Activated T-cell treated with anti-CD3 and anti-CD28 coated beads, Interleukin-2, amount 50 U/mL, for 24 hours (primary cell): ENCODE measurements at places on chromosomes 7 and 10.

DNA sequence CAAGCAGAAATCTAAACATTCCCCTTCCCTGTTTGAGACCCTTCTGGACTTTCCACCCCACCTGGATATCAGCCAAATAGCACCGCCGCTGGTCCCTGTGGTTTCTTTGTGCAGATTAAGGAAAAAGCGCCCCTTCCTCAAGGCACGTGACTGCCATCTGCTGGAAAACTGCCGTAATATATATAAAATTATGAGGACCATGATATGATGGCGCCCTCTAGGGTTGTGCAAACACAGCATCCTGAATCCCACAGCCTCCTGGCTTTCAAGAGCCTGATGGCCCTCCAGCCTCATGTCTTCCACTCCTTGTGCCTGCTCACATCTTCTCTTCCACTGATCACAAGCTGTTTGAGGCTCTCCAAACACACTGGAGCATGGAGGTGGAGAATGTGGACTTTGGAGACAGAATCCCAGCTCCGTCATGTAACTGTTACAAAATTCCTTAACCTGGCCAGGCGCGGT lies 121.3 kb downstream of the MYL10 start:
- H3K27ac ChIP-seq: no peak overlapping the region
- H3K4me1 ChIP-seq: peaks cover 5% of the 10 kb centered on the region
- no peaks in the 10 kb centered on the region for H3K36me3 ChIP-seq
- DNase-seq: peak; percentile 36
- H3K4me3 ChIP-seq: no peak overlapping the region

DNA sequence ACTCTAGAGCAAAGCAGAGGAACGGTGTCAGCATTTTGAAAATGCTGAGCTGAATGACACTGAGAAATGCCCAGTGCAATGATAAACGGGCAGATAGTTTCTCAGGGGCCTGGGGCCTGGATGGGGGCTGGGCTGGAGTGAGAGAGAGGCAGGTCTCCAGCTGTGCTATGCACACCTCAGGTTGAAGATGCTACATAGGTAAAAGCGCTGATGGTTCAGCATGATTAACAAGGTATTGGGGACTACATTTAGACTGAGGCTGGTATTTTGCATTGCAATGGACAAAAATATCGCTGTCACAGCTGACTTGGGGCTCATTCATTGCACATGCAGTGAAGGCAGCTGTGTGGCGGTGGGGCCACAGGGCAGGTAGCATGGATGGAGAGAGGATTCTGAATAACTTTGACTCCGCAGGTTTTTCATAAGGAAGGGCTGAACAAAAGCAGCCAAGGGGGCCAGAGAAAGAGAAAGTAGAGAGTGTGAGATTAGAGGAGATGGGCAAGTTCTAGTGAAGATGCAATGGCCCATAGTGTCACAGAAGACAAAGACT lies 290.8 kb upstream of the ZNF32 start:
- H3K27me3 ChIP-seq: peaks cover 10% of the 10 kb centered on the region
- peaks cover 16% of the 10 kb centered on the region for H3K4me1 ChIP-seq
- no peak overlapping the region for H3K27ac ChIP-seq
- no peak overlapping the region for H3K4me3 ChIP-seq
- DNase-seq: no peak

DNA sequence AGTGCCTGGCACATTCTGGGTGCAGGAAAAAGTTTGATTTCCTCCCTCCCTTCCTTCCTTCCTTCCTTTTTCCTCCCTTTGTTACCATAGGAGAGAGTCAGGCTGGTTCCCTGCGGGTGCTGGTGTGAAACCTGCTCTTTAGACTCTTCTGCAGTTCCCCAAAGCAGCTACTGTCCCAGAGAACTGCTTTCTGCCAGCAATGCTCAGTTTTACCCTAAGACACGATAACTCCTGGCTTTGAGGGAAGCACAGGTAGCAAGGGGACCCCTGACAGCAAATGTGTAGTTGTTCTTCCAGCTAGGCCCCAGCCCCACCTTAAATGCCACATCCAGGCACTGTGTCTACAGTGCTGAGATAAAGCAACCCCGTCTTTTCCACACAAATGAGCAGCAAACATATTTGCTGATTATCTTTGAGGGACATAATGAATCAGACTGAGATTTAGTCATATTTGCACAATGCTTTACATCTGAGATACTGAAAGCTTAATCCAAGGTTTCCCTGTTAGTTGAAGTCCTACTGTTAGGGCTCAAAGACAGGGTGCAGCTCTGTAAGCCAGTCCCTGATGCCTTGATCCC lies 55.5 kb downstream of the MET start:
- DNase-seq: no peak
- H3K4me3 ChIP-seq: no peak overlapping the region
- H3K27ac ChIP-seq: no peak overlapping the region
- peaks cover 16% of the 10 kb centered on the region for H3K27me3 ChIP-seq
- H3K4me1 ChIP-seq: no peaks in the 10 kb centered on the region

GRCh38 chr10:120765226-120765803 lies 85.8 kb upstream of the WDR11 start:
- DNase-seq: no peak
- H3K27me3 ChIP-seq: no peaks in the 10 kb centered on the region
- H3K4me1 ChIP-seq: no peaks in the 10 kb centered on the region
- H3K36me3 ChIP-seq: no peaks in the 10 kb centered on the region

GRCh38 chr10:7445474-7446185 lies 34.8 kb upstream of the SFMBT2 start:
- peaks cover 2% of the 10 kb centered on the region for H3K4me1 ChIP-seq
- H3K27me3 ChIP-seq: no peaks in the 10 kb centered on the region
- H3K36me3 ChIP-seq: no peaks in the 10 kb centered on the region
- DNase-seq: no peak
- no peak overlapping the region for H3K27ac ChIP-seq
- H3K4me3 ChIP-seq: no peak overlapping the region

- H3K27me3 ChIP-seq: peaks cover 31% of the 10 kb centered on the region
- no peaks in the 10 kb centered on the region for H3K36me3 ChIP-seq
- H3K4me1 ChIP-seq: no peaks in the 10 kb centered on the region
- H3K27ac ChIP-seq: no peak overlapping the region
- DNase-seq: no peak
Measured at GRCh38 chr10:1280466-1281404, 224.6 kb downstream of the WDR37 start.

DNA sequence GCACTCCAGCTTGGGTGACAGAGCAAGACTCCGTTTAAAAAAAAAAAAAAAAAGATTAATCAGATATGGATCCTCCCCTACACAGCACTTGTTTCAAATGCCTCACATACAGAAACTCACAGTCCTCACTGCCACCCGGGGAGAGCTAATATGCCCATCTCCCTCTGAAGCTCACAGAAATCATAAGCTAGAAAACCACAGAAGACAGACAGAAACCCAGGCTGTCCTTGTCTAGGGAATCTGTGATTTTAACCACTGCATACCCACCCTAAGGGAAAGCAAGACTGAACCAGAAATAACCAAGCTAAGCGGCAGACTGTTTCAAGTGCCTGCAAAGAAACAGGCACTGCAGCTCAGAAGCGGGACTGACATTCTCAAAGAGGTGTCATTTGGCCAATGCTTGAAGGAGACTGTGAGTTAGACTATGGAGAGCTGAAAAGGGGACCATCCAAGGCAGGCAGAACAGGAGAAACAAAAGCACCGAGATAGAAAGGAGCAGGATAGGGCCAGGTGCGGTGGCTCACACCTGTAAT lies 37.6 kb downstream of the SLC37A3 start:
- peaks cover 70% of the 10 kb centered on the region for H3K36me3 ChIP-seq
- H3K4me1 ChIP-seq: peaks cover 24% of the 10 kb centered on the region

- no peaks in the 10 kb centered on the region for H3K36me3 ChIP-seq
- no peak overlapping the region for H3K27ac ChIP-seq
- no peak for DNase-seq
- H3K27me3 ChIP-seq: peaks cover 3% of the 10 kb centered on the region
- H3K4me1 ChIP-seq: no peaks in the 10 kb centered on the region
Measured at GRCh38 chr7:12941512-12941911, 254.1 kb downstream of the ARL4A start.

DNA sequence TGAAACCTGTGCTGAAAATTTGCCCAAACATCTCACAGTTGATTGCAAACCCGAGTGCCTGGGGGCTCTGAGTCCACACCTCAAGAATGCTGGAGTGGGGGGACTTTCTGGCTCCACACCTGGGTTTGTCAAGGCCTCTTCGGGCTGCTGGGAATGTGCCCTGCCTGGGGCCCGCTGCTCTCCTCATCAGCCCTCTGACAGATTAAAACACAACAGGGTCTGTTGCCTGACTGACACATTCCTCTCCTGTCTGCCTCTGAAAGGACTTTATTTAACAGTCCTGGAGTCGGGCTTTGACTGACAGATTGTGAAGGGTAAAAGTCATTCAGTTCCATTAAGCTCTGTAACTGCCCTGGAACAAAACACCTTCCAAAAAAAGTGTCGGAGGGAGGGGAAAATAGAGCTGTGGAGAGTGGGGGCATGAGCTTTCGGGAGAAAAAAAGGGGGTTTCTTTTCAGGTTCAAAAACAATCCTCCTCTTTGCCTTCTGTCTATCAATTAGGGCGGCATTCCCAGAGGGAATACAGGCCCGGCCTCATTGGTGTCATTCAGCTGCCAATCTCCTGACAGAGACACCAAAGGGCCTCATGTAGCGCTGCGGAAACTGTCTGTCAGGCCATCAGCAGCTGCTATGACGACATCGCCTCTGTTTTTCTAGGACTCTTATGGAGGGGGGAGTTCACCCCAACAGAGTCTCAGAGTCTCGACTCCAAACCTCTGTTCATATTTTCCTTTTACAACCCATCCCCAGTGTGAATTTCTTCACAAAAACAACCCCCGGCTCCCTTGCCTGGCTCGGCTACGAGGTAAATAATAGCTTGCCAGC lies 398.8 kb upstream of the NFE2L3 start:
- no peak overlapping the region for H3K27ac ChIP-seq
- H3K4me1 ChIP-seq: no peaks in the 10 kb centered on the region
- no peak overlapping the region for H3K4me3 ChIP-seq

DNA sequence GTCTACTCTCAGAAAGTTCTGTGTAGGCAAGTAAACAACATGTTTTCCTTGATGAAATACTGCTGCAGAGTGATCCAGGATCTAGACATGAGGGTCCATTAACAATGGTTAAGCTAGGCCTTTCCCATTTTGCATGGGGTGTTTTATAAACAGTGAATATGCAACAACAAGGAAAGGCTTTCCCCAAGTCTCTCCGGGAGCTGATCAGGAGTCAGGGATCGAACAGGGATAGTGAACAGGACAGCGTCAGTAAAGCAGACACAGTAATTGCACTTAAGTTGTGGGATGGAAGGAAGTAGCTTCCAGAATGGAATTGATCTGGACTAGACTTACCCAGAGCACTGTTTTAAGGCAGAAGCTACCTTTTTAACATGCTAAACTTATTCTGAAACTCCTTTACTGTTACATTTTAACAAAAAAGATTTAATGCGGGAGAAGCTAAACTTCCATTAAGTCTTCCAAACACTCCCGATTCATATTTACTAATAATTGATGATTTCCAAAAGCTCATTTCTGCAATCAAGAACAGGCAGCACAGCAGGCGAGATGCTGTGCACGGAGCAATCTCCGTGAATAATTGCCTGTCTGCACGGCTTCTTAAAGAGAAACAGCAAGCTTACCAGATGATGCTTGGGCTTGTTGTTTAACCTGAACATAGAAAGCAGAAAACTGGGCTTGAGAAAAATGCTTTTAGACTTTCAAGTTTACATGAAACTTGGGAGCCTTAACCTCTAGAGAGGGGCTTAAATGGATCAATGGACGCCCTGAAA lies 50.3 kb upstream of the DOCK1 start:
- no peak overlapping the region for H3K27ac ChIP-seq
- H3K36me3 ChIP-seq: no peaks in the 10 kb centered on the region
- DNase-seq: no peak
- H3K4me1 ChIP-seq: no peaks in the 10 kb centered on the region
- no peaks in the 10 kb centered on the region for H3K27me3 ChIP-seq
- H3K4me3 ChIP-seq: no peak overlapping the region

DNA sequence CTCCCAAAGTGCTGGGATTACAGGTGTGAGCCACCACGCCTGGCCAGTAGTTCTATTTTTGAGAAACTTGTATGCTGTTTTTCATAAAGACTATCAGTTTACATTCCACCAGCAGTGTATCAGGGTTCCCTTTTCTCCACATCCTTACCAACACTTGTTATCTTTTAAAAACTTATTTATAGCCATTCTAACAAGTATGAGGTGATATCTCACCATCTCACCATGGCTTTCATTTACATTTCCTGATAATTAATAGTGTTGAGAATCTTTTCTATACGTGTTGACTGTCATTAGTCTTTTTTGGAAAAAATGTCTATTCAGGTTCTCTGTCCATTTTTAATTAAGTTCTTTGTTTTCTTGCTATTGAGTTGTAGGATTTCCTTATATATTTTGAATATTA lies 416.1 kb downstream of the NEBL start:
- H3K4me1 ChIP-seq: no peaks in the 10 kb centered on the region
- no peak overlapping the region for H3K4me3 ChIP-seq

GRCh38 chr10:131819241-131820072 lies 81.4 kb upstream of the PPP2R2D start:
- no peaks in the 10 kb centered on the region for H3K4me1 ChIP-seq
- H3K27ac ChIP-seq: no peak overlapping the region
- H3K36me3 ChIP-seq: no peaks in the 10 kb centered on the region
- H3K27me3 ChIP-seq: no peaks in the 10 kb centered on the region
- H3K4me3 ChIP-seq: no peak overlapping the region
- DNase-seq: no peak

DNA sequence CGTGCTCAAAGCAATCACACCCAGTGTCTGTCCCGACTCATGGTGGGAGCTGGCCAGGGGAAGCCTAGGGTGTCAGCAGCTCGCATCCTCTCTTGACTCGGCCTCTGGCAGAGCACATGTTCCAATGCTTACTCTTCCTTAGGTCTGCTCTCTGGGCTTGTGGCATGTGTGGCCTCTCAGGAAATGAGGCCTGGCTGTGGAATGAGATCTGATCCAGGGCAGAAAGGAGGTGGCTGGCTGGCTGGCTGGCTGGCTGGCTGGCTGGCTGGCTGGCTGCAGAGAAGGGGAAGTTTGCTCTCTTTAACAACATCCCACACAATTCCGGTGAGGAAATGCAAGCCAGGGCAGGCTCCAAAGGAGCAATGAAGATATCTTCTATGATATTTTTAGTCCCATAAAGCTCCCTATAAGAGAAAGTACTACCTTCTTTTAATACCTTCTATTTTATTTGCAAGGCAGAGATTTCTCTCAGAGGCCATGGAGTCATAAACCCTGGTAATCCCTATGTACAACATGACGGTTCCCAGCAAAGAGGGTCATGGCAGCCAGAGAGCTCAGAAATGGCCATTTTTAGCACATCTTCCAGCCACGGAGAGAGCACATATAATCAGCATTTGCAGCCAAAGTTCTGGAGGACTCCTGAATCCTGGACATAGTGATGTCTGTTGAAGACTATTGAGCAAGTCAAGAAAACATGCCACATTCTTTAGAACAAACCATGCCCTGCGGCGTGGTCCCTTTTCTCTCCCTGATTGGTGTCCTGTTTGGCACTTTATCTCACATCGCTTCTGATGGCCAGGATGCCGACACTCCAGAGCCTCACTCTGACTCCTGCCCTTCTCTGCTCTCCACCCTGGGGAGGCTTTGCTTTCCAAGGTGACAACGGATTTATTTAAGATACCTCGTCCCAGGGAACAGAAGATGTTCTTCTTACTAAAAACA lies 153.7 kb downstream of the FANK1 start:
- DNase-seq: no peak
- H3K4me3 ChIP-seq: no peak overlapping the region
- no peaks in the 10 kb centered on the region for H3K27me3 ChIP-seq
- no peaks in the 10 kb centered on the region for H3K36me3 ChIP-seq
- H3K4me1 ChIP-seq: no peaks in the 10 kb centered on the region

GRCh38 chr7:65382452-65382851 lies 8.8 kb downstream of the ZNF92 start:
- H3K4me3 ChIP-seq: no peak overlapping the region
- no peak for DNase-seq
- no peaks in the 10 kb centered on the region for H3K27me3 ChIP-seq
- H3K27ac ChIP-seq: no peak overlapping the region
- H3K4me1 ChIP-seq: peaks cover 79% of the 10 kb centered on the region
